Myocyte (in vitro differentiated cells): ENCODE measurements at places on chromosomes 1 and 21. TPM values are rescaled to one million over a fixed set of nuclear protein-coding genes. Genes with fewer than 3 reads are reported as not detected.

The CCDC181 gene
- total RNA-seq = 0.47 and 1.2 TPM in 2 replicates

The MTOR gene
- total RNA-seq = 50.2 and 54.7 TPM in 2 replicates

The ILF2 gene
- 180 and 189 TPM in 2 replicates for total RNA-seq

The ACAP3 gene
- 97.3 and 106 TPM in 2 replicates for total RNA-seq

The TDRD10 gene
- not detected in 2 replicates for total RNA-seq

The SIPA1L2 gene
- 7.0 and 12.4 TPM in 2 replicates for total RNA-seq

The AADACL3 gene
- total RNA-seq = not detected in 2 replicates

The CRP gene
- total RNA-seq = not detected in 2 replicates

The FCGR3A gene
- not detected in 2 replicates for total RNA-seq

The COL6A2 gene
- 941 and 998 TPM in 2 replicates for total RNA-seq

The VSIG8 gene
- not detected in 2 replicates for total RNA-seq

The MYBPH gene
- 1,679 and 2,440 TPM in 2 replicates for total RNA-seq

The SPRR2E gene
- total RNA-seq = not detected in 2 replicates

The EDARADD gene
- total RNA-seq = not detected in 2 replicates

The EFNA1 gene
- total RNA-seq = 0.59 and 1.4 TPM in 2 replicates
